ENCODE measurements at places on chromosomes 3 and 15. TPM values are rescaled to one million over a fixed set of nuclear protein-coding genes. Genes with fewer than 3 reads are reported as not detected.

GOLGA8J gene
- 1.7 TPM for polyA plus RNA-seq

SERPINI2 gene
- 1.7 TPM for polyA plus RNA-seq

DNA sequence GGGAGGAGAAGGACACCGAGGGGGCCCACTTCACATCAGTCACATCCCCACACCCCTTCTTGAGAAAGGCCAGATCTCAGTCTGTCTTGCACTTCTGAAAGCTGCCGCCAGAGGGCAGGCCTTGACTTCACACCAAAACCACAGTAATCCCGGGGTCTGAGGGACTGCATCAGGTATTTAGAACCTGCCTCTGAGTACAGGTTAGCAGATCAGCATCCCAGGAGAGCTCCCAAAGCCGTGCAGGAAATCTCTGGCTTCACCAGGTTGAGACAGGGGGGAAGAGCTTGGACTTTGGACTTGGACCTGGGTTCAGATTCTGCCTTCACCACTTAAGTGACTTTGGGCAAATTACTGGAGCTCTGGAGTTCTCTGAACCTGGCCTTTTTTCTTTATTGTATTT lies 50.3 kb downstream of the LHFPL4 start:
- DNase-seq, result peak; percentile 35

DNA sequence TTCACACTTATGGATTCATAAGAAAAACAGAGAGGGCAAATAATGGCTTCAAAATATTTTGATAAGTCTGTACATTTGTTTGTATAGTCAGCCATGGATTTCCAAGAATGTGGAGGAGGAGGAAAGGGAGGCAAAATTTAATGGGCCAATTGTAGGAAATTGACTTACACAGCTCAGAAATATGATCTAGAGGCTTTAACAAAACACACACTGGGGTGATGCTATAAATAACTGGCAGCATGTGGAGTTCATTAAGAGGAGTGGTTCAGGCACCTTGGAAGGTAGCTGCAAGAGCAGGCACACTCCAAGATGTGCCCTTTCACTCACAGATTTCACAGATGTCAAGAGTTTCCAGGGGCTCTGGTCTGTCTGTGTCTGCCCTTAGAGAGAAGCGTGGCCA lies 193.4 kb upstream of the RASGRP1 start:
- DNase-seq, result no peak

GRCh38 chr3:66464512-66464894 lies 36.3 kb downstream of the LRIG1 start:
- DNase-seq, result no peak

- no peak for DNase-seq
These were observed 22.7 kb downstream of the IRAK2 start for GRCh38 chr3:10187290-10187876.

DNA sequence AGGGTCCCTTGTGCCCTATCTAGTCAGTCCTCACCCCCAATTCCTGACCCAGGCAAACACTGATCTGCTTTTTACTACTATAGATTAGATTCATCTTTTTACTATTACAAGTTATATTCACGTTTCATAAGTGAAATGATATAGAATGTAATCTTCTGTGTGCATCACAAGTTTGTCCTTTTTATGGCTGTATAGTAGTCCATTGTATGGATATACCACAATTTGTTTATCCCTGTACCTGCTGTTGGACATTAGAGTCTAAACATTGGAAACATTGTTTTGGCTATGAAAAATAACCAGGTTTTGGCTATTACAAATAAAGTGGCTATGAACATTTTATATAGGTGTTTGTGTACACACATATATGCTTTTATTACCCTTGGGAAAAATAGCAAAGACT lies 112.4 kb downstream of the CACNA1D start:
- no peak for DNase-seq

- DNase-seq, result peak; percentile 16
These were observed 35.4 kb upstream of the ATG7 start for GRCh38 chr3:11236588-11237461.

DNA sequence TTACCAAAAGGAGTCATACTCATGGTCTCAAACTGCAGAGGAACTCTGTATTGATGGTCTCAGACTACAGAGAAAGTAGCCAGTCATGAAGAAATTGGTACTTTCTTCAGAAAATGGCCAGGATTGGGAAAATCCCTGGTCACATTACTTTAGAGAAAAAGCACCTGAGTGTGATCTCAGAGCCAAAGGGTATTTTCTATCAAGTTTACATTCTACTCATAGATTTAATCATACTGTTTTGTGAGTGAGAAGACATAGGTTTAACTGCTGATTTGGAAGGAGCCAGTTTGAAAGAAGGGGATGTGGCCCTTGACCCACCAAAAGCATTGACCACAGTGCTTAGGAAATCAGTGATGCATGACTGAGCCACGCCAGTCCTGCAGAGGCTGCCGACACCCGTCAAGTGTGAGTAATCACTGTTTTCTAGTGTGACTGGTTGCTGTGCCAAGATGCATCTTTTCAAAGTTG lies 203.6 kb downstream of the AKAP13 start:
- no peak for DNase-seq

DNA sequence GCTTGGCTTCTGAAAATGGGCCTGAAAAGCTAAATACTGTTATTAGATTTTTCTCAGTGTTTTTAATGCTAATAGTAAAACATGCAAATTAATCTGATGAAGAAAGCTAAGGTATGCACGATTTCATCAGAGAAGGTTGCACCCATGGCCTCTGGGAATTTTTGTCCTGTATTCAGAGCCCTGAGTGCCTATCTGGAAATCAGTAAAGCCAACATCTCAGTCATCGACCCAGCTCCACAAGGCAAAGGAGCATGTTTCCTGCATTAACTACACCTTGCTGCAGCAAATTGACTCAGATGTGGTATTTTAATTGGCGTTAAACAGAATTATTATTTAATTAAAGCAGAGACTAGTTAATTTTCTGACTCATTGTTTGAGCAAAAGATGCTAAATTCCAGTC lies 49.0 kb upstream of the TP63 start:
- no peak for DNase-seq

- no peak for DNase-seq
These were observed 59.9 kb downstream of the SMAD6 start for GRCh38 chr15:66761726-66762595.

DNA sequence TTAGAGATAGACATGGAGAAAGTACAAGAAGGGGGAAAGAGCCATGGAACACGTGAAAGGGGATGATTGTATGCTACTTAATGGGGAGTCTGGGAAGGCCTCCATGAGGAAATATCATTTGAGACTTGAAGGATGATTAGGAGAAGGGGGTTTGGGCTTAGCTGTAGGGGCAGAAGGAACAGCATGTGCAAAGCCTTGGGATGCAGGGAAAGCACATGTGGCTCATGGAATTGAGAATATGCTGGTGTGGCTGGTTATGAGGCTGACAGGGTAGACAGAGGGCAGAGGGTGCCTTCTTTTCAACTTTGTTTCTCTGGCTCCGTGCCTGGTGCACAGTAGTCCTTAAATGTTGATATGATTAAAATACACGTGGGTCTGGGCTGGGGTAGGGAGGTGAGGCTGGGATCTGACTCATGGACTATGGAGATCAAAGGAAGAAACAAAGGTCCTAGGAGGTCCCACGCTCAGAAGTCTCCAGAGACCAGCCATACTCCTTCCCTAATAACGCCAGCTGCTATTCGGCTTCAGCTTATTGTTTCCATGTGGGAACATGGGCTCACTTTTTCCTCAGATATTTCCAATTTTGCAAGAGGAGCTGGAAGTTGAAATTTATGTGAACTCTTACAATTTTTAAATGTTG lies 1.1 kb downstream of the GTF2E1 start:
- no peak for DNase-seq

DNA sequence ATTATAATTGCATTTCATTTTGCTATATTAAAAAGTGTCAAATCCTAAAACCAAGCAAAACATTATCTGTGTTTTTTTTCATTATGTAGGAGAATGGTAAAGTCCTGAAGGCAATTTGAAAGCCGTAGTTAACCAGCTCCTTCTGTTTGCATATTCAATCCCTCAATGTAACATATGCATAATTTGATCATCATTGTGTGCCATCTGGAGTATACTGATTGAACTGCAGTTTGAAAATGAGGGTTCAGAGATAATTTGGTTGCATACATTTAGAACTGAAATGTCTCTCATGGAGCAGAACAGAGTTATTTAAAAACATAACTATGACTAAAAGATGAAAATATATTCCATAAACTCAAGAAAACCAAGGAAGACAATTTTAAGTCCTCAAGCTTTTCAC lies 518.6 kb downstream of the GBE1 start:
- DNase-seq, result peak; percentile 8

Measured in right lung (tissue), 10 donors.